ENCODE measurements at places on chromosomes 7 and 10. TPM values are rescaled to one million over a fixed set of nuclear protein-coding genes. Genes with fewer than 3 reads are reported as not detected.

- DNase-seq = no peak
These were observed 219.3 kb downstream of the JAZF1 start for GRCh38 chr7:27961255-27961654.

GRCh38 chr7:107461938-107462533 is 7.8 kb upstream of the GPR22 start:
- no peak for DNase-seq

DNA sequence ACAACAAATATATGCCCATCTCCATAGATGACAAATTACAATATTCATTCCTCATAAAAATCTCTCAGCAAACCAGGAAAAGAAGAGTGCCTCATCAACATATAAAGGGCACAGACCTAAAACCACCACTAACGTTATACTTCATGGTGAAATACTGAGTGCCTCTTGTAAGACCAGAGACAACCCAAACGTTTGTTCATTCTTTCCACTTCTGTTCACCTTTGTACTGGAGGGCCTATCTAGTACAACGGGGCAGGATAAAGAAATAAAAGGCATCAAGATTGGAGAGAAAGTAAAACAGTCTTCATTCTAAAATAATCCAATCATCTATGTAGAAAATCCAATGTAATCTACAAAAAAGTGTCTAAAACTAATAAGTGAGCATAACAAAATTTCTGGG is 79.1 kb downstream of the LARP4B start:
- no peak for DNase-seq

GRCh38 chr7:7424151-7424873 is 111.4 kb downstream of the COL28A1 start:
- peak; percentile 66 for DNase-seq

DNA sequence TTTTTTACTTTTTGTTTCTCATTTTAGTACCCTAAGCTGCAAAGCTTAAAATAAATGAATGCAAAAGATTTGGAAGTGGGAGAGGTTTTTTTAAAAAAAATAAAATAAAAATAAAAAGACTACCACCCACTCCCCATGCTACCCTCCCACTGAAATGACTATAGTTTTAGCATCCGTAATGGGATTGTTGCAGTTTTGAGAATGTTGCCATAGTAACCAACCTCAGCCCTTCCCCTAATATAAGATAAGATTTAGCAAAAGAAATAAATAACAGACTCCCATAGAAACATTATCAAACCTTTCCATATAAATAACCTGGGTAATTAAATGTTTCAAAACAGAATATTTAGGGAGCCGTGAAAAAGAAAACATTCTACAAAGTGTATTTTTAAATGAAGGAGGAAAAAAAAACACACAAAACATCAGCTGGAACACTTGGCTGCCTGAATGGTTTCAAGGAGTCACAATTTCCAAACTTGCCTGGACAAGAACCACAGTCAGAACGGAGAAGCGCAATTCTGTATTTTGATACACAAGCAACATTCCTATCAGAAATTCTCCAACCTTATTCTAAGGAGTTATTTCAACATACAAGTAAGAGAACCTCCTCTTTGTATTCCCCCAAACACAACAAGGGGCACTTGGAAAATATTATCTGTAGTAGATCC is 57.4 kb downstream of the DGKI start:
- no peak for DNase-seq

Gene GNAT3
- total RNA-seq = not detected

DNA sequence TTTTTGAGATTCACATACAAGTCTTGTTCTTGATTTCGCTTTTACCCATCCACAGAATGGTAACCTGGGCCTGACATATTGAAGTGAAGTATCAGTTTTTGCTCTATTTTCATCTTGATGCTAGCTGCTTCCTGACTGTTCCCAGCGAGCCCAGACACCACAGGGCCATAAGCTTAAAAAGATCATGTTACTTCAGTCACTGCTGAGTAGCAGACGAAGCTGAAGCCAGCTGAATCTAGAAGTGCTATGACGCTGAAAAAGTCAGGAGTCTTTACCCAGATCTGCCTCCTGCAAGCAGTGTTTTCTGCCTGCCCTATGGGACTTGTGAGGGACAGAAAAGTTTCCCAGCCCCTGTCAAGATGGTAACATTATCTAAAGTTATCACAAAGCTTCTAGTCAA is 2.7 kb upstream of the PRXL2A start:
- DNase-seq = no peak

DNA sequence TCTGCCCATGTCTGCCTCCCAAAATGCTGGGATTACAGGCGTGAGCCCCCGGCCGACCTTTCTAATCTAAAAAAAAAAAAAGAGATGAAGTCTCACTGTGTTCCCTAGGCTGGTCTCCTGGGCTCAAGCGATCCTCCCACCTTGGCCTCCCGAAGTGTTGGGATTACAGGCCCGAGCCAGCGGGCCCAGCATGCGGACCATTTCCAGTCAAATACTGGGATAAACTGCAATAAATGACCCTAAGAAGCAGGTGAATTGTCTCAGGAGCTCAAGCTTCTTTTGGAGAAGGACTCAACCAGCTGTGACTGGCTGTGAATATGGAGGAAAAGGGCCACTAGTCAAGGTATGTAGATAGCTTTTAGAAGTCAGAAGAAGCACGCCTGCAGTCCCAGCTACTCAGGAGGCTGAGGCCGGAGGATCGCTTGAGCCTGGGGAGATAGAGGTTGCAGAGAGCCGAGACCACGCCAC is 550 bp upstream of the CREM start:
- no peak for DNase-seq

Gene HMX3
- not detected for total RNA-seq

Gene SMIM30
- 9.7 TPM for total RNA-seq

DNA sequence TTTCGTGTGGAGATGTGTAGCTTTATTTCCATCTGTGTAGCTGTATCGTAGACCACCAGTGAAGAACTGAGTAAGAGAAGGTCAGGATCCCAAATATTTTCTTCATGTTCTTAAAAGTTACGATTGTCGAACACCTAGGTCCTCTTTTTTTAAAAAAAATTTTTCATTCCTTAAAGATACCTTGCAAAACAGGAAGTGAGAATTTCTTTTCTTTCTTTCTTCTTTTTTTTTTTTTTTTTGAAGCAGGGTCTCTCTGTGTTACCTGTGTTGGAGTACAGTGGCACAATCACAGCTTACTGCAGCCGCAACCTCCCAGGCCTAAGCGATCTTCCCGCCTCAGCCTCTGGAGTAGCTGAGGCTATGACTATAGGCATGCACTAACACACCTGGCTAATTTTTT is 60.8 kb downstream of the PHTF2 start:
- DNase-seq = no peak

- DNase-seq = no peak
These were observed 152.8 kb upstream of the TCF7L2 start for GRCh38 chr10:112797197-112797596.

Gene NUTM2E
- total RNA-seq = 0.08 TPM

DNA sequence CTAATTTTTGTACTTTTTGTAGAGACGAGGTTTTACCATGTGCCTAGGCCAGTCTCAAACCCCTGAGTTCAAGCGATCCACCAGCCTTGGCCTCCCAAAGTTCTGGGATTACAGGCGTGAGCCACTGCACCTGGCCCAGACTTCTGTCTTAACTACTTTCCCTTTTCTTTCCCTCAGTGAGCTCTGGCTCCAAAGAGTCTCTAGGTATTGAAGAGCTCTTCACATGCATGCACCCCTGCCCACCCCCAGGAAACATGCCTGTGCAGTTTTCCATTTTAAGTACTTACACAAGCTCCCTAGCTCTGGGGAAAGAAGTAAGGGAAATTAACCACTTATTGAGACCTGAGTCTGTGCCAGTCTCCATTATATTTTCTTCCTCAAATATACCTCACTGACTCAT is 2.0 kb downstream of the MYOZ1 start:
- no peak for DNase-seq

DNA sequence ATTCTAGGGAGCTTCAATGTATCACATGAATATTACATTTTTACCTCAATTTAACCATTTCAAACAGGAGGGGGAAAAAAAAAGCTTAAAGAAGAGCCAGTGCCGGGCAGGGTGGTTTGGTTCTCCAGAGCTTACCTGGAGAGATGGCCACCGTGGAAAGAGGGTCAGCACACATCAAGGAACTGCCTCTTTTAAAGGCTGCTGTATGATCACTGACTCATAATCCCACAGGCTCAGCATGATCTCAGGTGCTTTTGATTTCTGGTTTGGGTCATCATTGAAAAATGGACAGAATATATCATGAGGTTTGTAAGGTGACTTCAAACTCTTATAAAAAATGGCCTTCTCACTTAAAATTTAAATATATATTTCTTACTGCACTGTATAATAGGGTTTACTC is 67.5 kb upstream of the MDFIC start:
- no peak for DNase-seq

GRCh38 chr10:113485736-113486135 is 67.1 kb upstream of the HABP2 start:
- DNase-seq = no peak

- DNase-seq = no peak
These were observed 80.8 kb downstream of the PPP1R17 start for GRCh38 chr7:31767686-31768358.

DNA sequence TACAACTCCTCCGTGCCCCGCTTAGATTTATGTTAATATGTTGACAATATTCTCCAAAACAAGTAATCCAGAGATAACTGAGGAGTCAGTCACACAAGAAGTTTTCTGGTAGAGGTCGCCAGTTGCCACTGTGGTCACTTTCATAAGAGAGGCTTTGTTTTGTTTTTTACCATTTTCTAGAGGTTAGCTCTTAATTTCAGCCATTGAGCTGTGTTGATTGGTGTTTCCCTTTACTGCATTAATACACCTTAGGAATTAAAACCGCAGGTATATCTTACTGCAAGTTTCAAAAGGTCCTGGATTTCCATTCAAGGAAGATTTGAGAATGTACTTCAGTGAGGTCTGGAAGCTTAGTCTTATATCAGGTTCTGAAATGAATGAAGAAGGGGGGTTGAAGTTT is 3.5 kb downstream of the BMI1 start:
- DNase-seq = no peak

Gene CLDN4
- 1.4 TPM for total RNA-seq

DNA sequence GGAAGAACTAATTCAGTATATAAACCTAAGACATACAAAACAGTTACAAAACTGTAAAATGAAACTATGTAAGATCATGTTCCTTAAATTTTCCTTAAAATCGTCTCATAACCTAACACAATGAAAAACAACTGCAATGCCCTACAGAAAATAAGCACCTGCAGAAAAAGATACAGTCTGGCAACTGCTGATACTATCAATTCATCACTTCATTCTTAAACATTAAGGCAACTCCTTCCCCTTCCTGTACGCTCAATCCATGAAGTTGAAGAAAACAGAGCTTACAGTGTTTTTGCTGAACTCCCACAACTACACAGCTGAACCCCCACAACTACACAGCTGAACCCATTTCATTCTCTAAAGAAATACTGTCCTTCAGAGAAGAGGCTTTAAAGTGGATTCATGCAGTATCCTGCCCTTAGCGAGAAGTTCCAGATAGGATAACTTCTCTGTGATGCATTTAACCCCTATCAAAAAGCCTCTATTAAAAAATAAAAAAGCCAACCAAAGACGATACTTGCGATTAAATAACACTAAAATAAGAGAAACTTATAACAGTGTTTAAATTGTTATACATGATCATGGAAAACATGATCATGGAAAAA is 50.0 kb downstream of the JMJD1C start:
- DNase-seq = no peak

DNA sequence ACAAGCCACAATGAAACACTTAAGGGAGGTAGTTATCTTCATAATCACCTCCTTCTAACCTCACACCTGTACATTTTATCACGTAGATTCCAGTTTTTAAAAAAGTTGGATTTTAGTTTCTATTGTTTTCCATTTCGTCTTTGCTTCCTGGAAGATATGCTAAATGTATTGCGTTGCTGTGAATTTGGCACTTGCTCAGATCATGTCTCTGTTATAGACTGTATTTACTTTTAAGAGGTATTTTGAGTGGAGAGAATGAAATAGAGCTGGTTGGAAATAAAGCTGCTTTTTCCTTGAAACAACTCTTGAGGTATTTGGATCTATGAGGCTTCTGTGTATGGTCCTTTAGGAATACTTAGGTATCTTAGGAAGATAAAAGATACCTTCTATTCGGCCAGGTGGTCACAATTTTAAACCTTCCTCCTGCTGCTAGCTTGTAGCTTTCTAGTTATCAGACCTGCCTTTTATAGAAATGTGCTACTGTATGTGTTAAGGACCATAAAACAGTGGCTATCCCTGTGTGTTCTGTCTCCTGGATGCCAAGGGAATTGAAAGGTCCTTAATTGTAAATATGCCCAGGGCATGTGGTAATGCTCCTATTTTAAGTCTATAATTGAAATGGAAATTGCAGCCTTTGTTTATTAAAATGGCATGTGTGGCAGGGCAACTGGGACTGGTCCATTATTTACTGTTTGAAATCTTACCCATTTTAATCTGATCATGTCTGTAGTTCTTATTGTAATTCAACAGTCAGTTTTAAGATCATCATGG is 147.7 kb downstream of the SND1 start:
- no peak for DNase-seq

Gene EVX1
- total RNA-seq = not detected

DNA sequence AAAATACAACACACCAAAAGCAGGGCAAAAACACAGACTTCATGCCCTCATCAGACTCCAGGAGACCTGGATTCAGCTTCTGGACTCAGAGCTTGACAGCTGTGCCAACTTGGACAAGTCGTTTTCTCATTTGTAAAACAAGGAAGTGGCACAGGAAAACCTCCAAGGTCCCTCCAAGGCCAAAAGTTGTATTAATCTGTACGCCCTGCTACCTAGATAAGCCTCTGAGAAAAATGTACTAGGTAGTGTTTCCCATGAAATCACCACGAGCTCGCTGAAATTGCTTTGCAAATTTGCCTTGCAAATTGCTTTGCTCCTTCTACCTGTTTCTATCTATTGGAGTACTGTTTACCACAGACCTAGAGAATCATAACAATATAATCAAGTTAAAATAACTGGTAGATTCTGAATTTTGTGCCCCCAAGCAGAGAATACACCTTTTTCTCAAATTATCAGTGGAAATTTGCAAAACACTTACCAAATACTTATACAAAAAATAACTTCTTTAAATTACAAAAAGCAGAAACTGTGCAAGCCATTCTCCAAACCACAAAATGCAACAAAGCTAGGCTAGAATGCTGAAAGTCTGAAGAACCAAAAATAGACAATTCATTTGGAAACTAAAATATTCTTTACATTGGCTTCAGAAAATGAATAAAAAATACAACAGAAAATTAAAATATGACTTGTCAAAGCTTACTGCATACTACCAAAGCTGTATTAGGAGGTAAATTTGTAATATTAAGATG is 158.1 kb upstream of the CHST15 start:
- DNase-seq = no peak

Gene SPAM1
- not detected for total RNA-seq

DNA sequence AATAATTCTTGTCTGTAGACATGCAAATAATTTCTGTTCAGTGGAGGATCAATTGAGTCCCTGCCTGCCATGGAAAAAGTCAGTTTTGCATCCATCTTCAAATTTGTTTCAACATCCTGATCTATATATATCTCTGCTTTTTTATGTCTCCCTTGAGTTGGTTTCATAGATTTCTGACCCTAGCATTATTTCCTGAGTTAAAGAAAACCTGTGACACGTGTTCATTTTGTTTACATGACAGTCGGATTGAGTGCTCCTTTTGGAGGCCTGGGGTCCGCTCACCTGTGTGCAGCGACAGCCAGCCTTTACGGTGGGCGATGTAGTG is 674 bp downstream of the MRPS24 start:
- DNase-seq = no peak
